ENCODE measurements at places on chromosomes 5 and 9.

DNA sequence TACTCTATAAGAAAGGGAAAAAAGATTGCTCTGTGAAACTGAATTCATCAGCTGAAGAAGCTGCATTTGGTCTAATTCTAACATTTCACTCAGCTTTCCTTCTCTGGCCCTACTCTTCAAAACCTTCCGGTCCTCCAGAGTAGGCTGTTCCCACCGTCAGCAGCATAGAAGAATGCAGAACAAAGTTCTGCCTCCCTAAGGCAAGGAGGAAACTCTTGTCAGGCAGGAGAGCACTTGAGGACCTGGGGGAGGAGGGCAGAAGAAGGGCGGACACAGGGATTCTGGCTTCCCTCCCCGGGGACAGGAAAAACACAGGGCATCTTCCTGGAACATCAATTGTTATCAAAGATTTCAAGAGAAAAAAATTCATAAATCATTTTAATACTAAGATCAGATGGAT, 69.2 kb upstream of the SHB start:
- DNase-seq = no peak

- no peak for DNase-seq
Observed at GRCh38 chr5:6717687-6718086, 4.5 kb downstream of the TENT4A start.

GRCh38 chr9:111752455-111752854, 42.3 kb downstream of the SHOC1 start:
- no peak for DNase-seq

GRCh38 chr5:167764641-167765289, 526.7 kb upstream of the WWC1 start:
- DNase-seq = no peak

DNA sequence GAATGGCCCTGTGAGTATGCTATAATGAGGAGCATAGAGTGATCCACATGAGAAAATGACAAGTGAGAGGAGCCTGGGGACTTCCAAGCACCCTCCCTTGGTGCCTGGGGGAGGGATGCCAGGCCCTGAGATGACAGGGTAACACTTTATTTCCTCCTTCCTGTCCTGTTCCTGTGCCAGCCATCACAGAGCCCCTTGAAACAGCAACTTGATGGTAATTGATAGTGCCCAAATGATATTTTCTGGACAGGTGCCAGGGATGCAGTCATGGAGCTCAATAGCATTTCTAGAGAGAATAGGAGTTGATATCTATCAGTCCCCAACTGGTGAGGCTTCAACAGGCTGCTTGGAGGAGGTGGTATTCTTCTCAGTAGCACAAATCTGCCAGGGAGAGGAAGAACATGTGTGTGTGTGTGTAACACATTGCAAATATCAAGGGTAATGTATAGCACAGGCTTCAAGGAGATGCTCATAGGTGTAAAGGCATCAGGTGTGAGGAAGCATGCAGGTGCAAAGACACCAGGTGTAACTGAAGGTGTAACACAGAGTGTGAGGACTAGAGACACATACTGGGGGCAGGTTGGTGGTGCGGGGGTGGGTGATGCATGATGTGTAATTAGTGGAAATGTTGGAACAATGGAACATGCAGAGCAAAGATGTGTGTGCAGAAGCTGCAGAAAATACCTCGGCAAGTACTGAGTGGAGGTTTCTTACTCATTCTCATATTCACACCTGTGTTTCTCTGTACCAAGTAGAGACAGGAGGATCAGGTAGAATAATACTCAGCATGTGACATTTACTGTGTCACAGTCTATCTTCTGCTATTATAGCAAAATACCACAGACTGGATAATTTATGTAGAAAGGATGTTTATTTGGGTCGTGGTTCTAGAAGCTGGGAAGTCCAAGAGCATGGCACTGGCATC, 18.1 kb upstream of the WWC1 start:
- DNase-seq = no peak

All from central memory CD4-positive, alpha-beta T cell (primary cell).